NCI-H1930 (cell line): ENCODE measurements at places on chromosomes 5 and 9.

- no peak for DNase-seq
Measured at GRCh38 chr5:99614888-99615287, 686.1 kb upstream of the CHD1 start.

- DNase-seq, result no peak
Measured at GRCh38 chr9:22238809-22239684, 207.6 kb upstream of the DMRTA1 start.

- DNase-seq, result no peak
Measured at GRCh38 chr9:27792971-27793689, 219.8 kb upstream of the C9orf72 start.

- no peak for DNase-seq
Measured at GRCh38 chr5:138985256-138985655, 110.1 kb upstream of the LRRTM2 start.

- DNase-seq, result no peak
Measured at GRCh38 chr5:8253376-8253775, 384.4 kb downstream of the MTRR start.

DNA sequence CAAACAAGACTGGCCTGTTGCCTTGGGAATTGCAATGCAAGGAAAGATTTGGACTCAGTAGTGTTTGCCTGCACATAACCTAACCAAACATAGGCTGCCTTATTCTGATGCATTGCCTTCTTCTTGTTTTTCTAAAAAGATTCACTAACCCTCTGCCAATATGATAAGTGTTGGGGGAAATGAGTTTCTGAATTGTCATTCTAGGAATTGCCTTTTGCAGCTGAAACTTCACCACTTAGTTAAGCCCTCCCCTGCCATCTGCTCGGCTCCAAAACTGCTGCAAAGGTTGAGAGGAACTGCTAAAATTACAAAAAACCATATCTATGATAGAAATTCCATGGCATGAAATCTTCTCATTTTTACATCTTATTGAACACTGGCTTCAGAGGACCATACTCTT, 41.6 kb upstream of the SPATA31D4 start:
- DNase-seq, result no peak

DNA sequence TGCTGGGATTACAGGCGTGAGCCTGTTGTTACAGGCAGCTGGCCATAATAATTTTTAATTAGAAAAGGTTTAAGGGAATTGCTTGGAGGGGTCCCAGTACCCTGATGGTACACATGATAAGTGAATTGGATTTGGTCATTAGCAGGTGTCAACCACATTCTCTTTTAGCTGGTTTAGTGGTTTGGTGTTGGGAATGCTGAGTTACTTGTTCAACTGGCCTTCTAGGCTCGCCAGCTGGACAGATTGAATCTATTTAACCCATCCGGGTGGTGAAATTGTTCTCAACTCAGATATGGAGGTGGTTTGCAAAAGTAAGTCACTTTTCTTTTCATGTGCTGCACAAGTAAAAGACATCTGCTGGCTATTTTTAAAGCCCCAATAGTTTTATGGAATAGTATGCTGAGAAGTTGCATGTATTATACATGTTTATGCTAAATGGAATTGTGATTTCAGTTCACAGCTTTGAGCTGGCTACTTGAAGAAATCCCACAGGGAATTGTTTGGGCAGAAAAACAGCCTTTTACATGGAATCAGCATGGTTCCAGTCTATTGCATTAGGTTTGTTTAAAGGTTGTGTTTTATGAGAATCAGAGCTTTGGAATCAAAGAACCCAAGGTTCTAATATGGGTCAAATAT, 149.8 kb upstream of the SLC28A3 start:
- no peak for DNase-seq

DNA sequence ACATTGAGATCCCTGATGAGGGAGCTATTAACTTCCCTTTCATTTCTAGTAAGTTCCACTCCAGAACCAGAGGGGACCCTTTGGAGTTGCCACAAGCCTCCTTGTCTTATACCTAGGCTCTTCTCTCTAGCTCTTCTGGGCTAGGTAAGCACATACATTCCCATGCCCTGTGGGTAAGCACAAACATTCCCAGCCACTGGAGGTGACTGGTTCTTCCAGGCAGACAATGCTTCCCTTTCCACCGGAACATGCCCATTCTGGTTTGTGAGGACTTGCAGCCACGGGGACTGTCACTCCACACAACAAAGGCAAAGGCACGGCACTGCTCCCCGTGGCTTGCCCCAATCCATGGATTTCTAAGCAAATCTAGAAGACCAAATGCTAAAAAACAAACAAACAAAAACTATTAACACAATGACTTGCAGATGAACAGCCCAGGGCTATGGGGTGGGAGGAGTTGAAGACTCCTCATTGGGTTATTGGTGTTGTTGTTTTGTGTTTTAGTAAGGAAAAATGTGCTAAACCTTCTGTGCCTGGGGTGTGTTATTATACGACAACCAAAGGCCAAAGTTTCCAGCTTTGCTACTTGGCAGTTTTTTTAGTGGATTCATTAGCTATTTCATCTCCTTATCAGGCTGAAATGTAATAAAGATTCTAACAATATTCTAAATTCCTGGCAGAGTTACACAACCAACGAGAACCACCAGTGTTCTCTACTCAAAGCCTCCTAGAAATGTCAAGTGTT, 276.2 kb downstream of the SYK start:
- no peak for DNase-seq

DNA sequence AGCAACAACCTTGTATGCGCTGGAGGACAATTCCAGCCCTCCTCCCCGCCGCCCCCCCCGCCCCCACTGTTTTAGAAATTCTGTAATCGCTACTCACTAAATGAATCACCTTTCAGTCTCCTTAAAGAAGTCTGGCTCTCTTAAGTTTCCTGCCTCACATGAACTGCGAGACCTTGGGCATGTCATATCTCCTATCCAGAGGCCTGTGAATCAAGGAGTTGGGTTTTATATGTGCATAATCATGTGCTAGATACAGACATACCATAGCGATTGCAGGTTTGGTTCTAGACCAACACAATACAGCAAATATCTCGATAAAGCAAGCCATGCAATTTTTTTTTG, 337 bp upstream of the DMAC1 start:
- no peak for DNase-seq
